Naive B cell (primary cell): ENCODE measurements at places on chromosomes 13 and 19.

DNA sequence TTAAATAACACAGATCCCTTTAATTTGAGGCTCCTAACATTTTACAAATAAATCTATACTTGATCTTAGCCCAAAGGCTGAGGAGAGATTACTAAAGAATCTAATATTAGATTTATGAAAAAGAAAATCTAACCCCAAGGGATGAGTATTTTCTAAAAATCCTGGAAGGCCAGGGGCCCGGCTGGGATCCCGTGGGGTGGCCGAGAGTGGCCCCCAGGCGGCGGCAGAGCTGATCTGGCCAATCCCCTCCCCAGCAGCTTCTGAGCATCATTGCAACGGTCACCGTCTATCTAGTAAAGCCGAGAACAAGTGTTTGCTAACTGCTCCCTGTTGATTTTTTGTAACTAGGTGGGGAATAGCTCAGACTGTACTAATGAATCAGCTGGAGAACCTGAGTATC is 37.5 kb downstream of the ADPRHL1 start:
- no peak for DNase-seq

DNA sequence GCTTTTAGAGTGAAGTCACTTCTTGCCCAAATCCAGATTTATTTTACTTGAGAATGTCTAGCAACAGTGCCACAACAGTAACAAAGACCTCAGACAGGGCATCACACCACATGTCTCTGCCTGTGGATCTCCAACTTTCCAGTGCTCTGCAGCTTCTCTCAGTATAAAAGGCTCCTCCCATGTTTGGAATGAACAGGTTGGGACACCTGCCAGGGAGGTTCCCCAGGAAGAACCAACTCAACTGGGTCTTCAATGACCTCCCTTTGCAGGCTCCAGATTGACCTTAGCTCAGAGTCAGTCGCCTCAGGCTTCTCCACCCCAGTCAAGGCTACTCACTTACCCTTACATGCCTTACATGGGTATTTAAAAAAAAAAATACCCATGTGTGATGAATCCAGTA is 3.4 kb downstream of the ZNF823 start:
- DNase-seq = no peak

DNA sequence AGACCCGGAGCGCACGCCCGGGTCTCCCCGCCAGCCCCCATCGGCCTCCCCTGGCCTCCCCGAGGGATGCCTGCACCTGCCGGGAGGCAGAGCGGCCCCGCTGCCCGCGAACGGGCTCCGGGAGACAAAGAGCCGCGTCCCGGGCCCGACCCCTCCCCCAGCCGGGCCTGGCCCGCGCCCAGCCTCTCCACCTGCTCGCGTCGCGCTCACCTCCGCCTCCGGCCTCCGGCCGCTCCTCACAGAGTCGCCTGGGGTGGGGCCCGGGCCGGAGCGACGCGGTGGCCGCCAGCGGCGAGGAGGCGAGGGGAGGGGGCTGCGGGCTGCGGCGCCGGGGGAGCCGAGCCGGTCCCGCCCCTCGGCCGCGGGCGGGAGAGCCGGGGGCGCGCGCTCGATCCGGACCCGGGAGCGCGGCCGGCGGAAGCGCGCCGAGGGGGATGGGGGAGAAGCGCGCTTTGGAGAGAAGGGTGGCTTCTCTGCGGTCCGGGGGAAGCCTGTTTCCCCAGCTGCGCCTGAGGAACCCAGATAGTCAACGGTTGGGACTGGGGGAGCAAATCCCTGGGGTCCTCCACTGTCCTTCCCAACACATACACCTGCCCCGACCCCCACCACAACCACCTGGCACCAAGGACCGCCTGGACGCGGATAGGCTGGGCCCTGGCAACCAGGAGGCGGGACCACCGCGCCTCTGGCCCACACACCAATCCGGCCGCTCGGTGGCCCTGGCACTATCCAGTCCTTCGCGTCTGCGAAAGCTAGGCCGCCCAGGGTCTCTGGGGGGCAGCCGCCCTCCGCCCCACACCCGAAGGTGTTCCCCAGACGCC is at the start of gene PRR36:
TSS of gene PRR36 (minus strand) at position 315 of the 821 bp plus-strand sequence. CDS start 701 bp downstream, outside the sequence.
- DNase-seq = no peak

DNA sequence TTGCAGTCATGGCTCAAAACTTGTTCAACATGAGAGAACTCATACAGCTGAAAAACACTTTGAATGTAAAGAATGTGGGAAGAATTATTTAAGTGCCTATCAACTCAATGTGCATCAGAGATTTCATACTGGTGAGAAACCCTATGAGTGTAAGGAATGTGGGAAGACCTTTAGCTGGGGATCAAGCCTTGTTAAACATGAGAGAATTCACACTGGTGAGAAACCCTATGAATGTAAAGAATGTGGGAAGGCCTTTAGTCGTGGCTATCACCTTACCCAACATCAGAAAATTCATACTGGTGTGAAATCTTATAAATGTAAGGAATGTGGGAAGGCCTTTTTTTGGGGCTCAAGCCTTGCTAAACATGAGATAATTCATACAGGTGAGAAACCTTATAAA is 20.1 kb downstream of the ZNF283 start:
- no peak for DNase-seq
